ENCODE measurements at places on chromosomes 5 and 9. TPM values are rescaled to one million over a fixed set of nuclear protein-coding genes. Genes with fewer than 3 reads are reported as not detected.

The SAPCD2 gene
- total RNA-seq: 76.4 TPM

The SLC1A1 gene
- total RNA-seq: 1.7 TPM

The C9orf43 gene
- 0.50 TPM for total RNA-seq

The EDIL3 gene
- 75.7 TPM for total RNA-seq

The GFI1B gene
- 0.19 TPM for total RNA-seq

The IFNA1 gene
- total RNA-seq: not detected

The SCGB3A2 gene
- not detected for total RNA-seq

The PRKAA1 gene
- 83.5 TPM for total RNA-seq

The KLF4 gene
- 5.4 TPM for total RNA-seq

The PCDH1 gene
- 7.4 TPM for total RNA-seq

The KIF4B gene
- 0.02 TPM for total RNA-seq

The ASPN gene
- total RNA-seq: not detected

The HAND1 gene
- total RNA-seq: not detected

The CCDC69 gene
- 3.3 TPM for total RNA-seq

The GCNT1 gene
- 1.6 TPM for total RNA-seq

The ROR2 gene
- total RNA-seq: not detected

The PLAC8L1 gene
- not detected for total RNA-seq

The PCDHGB1 gene
- total RNA-seq: 2.0 TPM

The CHSY3 gene
- total RNA-seq: 2.4 TPM

The ANXA1 gene
- total RNA-seq: 920 TPM

The CDH9 gene
- not detected for total RNA-seq

The C5 gene
- 11.5 TPM for total RNA-seq

The NUTM2F gene
- total RNA-seq: not detected

The PIP5K1B gene
- total RNA-seq: not detected
